ENCODE measurements at places on chromosomes 11 and 22.

DNA sequence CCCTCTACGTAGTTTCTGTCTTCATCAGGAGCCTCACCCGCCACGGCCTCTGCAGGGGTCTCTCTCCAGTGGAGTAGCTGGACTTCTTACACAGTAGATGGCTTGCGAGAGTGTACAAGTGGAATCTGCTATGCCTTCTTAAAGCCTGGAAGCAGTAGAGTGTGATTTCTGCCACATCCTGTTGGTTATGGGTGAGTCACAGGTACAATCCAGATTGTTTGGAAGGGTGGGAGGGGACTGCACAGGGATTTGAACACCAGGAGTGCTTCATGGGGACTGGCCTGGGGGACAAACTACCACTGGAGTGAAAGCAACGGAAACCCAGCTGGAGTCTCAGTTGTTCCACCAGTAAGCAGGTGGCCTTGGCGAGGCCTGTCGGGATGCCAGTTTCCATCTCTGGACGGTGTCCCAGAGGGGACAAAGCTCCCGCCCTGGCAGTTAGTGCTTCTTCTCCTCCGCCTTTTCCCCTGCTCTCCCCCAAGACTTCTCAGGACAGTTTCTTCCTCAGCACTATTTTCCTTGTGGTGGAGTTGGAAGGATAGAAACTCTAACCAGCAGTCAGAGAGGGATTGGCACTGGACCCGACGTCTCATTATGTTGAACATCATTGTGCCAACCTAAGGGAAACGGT is 85.0 kb upstream of the RCN1 start:
- no peak for DNase-seq

GRCh38 chr11:126340960-126341606 is 14.4 kb upstream of the ST3GAL4 start:
- no peak for DNase-seq

DNA sequence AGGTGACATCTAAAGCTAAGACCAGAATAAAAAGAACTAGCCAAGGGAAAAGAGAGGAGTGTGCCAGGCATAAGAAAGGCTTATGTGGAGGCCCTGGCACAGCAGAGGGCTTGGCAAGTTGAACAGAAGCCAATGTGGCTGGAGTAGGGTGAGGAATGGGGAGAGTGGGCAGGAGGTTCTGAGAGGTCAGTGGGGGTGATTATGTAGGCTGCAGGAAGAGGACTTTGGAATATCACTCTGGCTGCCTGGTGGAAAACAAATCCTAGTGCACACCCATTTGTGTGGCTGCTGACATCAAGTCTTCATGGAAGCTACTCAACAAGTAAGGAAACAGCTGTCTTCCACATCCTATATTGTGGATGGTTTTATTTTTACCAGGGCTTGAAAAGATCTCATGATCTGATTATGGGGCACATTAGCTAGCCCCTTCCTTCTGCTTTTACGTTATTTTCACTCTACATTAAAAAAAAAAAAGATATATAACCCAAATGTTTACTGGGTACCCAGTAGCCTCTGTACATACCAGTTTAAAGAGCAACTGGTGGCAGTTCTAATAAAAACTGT is 3.4 kb downstream of the MRPL16 start:
- no peak for DNase-seq

- DNase-seq: no peak
Measured at GRCh38 chr11:131924457-131925201, 554.2 kb downstream of the NTM start.

- DNase-seq: no peak
Measured at GRCh38 chr22:29251265-29251664, 16.5 kb downstream of the RHBDD3 start.

- DNase-seq: no peak
Measured at GRCh38 chr22:43911351-43911750, 12.3 kb upstream of the PNPLA3 start.

DNA sequence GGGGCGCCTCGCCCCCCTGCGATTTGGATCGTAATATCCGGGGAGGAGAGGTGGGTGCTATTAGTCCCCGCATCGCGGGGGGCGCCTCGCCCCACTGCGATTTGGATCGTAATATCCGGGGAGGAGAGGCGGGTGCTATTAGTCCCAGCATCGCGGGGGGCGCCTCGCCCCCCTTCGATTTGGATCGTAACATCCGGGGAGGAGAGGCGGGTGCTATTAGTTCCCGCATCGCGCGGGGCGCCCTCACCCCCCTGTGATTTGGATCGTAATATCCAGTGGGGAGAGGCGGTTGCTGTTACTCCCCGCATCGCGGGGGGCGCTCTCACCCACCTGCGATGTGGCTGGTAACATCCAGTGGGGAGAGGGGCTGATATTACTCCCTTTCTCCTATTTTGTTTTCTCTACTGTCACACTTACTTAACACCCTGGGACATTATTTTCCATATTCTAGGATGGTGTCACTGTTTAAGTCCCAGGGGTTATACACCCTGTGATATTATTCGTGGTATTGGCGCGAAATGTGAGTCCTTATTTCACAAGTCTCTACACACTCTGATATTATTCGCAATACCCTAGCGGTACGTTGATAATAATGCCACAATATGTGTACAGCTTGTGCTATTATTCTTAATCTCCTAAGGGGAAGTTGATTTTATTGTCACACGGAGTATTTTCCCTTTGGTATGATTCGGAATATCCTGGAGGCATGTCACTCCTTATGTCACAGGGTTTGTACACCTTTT is 57.8 kb upstream of the ALDH3B2 start:
- DNase-seq: peak; percentile 12

DNA sequence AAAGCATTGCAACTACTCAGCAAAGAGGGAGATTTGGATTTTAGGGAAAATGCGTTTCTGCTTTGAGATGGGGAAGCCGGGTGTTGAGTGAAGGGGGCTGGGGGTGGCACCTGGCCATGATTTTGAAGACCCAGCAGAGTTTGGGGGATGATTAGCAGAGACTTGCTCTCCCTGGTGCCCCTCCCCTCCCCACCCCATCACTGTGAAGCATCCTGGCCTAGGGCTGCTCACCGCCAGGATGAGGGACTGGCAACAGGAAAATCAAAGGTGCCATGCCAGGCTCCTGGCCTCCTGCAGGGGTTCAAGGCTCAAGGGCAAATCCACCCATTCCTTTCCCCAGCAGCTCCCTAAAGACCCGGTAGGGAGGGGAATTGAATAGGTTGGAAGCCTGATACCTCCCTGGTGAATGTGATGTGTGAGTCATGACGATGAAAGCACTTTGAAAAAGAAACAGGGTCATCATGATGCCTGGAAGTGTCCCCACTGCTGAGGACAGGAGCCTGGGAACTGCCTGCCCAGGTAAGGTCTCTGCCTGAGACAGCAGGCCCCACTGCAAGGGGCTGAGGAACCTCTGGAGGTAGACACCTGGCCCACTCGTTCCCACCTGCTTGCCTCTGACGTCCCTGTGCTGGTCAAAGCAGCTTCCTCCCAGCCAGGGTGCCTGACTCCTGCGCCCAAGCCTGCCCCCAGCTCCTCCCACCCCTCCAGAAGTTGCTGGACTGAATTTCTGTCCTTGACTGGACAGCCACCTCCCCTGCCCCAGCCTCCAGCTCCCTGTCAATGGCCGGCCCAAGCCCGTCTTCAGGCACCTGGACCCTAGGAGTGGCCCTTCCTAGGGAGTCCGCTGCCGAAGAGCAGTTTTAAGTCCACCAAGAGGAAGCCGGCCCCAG is 1.7 kb downstream of the CHST1 start:
- no peak for DNase-seq

GRCh38 chr11:45267052-45267451 is 19.1 kb downstream of the SYT13 start:
- DNase-seq: no peak

- DNase-seq: no peak
Measured at GRCh38 chr11:103359216-103359615, 250.0 kb downstream of the DYNC2H1 start.

DNA sequence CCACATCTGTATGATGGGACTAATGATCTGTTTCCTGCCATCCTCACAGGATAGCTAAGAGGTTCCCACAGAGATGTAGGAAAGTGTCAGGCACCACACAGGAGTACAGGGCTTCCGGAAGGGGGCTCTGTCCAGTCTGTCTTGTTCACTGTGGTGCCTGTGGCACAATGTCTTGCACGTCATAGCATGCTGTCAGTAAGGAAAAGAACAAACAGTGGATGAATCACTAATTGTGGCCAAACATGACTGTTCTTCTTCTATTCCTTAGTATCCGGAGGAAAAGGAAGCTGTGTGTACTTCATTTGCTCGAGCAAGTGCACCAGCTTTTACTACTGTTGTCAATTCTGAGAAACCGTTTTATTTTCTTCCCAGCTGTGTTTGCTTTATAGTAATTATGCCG is 73.4 kb upstream of the YWHAH start:
- DNase-seq: no peak

- DNase-seq: no peak
Measured at GRCh38 chr22:37362621-37363020, 64.7 kb downstream of the ELFN2 start.

GRCh38 chr11:92440701-92441442 is 216.3 kb downstream of the FAT3 start:
- no peak for DNase-seq

DNA sequence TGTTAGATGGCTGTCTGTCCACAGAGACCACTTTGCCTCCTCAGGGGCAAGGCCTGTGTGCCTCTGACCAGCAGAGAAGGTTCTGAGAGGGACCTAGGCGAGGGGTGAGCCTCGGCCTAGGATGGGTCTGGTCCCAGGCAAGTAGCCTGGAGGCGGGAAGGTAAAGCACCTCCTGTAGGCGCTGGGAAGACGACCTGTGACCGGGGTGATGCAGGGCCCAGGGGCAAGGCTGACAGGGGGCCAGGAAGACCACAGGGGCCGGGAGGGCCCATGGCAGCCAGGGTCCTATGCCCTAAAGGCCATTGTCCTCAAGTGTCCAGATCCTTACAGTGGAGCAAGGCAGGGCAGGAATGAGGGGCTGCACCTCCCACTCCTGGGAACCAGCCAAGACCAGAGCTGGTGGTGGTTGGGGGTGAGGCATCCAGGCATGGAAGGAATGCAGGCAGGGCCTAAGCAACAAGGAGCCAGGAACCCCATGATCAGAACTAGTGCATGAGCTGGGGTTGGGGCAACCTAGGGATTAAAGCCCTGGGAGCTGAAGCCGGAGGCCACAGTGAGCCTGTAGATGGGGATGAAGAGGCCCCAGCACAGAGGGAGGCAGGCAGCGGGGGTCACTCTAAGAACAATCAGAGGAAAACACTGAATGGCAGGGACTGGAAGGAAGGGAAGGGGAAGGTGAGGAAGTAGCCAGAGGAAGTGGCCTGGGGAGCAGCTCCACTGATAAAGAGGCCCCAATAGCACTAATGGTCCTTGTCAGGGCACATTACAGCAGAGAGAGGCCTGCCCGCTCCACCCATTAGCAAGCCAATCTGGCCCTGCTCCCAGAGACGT is 32.9 kb upstream of the KLHL35 start:
- DNase-seq: no peak

DNA sequence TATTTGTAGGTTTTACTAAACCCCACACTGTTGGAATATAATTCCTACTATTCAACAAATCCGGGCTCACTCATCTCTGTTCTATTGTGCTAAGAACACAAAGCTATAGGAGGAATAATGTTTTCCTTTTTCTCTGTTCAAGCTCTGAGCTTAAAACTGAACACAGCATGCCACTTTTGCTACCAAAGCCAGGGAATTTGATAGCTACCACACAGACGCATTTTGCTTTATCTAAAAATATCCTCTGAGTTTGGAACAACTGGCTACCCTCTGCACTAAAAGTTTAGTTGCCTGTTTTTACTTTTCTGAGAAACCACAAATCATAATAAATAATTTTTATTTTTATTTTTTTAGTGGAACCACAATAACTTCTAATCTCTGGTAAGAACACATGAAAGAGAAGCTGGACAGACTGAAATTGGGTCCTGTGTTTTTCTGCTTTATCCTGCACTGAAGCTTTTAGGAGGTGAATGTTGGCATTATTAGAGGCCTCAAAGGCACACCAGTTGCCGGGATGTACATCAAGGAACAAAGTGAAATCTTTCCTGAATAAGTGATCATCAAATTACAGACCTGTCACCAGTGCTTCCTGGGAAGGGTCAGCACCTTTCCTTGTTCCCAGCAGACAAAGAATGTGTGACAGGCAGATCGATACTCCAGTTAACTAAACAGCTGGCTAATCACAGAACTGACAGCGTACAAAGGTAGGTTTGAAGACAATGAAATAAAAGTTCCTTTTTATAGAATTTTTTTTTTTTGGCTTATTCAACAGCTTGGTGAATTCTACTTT is 523.2 kb upstream of the TENM4 start:
- DNase-seq: no peak

- DNase-seq: no peak
Measured at GRCh38 chr11:104076455-104076854, 40.0 kb downstream of the DDI1 start.

- DNase-seq: no peak
Measured at GRCh38 chr22:29158546-29158945, 47.1 kb upstream of the EMID1 start.

DNA sequence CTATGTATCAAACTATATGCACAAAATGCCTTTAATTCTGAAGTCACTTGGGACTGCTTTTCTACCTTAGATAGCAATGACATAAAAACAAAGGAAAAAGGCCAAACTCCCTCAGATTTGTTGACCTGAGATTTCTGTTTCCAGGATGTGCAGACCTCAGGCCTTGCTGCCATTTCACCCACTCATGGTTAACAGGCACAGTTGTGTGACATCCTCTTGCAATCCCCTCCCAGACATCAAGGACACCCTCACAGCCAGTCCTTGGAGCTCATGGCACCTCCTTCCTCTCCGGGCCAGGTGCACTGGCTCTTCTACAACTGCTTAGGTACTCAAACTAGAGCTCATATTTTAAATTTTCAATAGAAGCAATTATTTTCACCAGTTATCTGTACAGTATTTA is 37.3 kb downstream of the SERPIND1 start:
- no peak for DNase-seq

GRCh38 chr22:17140022-17140421 is 18.9 kb upstream of the TMEM121B start:
- no peak for DNase-seq

- no peak for DNase-seq
Measured at GRCh38 chr11:95248666-95249467, 17.9 kb upstream of the SESN3 start.

- DNase-seq: no peak
Measured at GRCh38 chr22:31616315-31616980, 45.6 kb downstream of the PISD start.

- DNase-seq: no peak
Measured at GRCh38 chr11:123562158-123562557, 92.3 kb downstream of the SCN3B start.

GRCh38 chr11:12007769-12008737 is at the start of gene DKK3:
TSS of gene DKK3 (minus strand) at chr11:12008626. CDS start at chr11:12008582, 44 bp downstream.
- DNase-seq: no peak
